ENCODE measurements at places on chromosomes 5 and 9.

GRCh38 chr5:36442796-36443195, 141.1 kb upstream of the RANBP3L start:
- no peak for DNase-seq

DNA sequence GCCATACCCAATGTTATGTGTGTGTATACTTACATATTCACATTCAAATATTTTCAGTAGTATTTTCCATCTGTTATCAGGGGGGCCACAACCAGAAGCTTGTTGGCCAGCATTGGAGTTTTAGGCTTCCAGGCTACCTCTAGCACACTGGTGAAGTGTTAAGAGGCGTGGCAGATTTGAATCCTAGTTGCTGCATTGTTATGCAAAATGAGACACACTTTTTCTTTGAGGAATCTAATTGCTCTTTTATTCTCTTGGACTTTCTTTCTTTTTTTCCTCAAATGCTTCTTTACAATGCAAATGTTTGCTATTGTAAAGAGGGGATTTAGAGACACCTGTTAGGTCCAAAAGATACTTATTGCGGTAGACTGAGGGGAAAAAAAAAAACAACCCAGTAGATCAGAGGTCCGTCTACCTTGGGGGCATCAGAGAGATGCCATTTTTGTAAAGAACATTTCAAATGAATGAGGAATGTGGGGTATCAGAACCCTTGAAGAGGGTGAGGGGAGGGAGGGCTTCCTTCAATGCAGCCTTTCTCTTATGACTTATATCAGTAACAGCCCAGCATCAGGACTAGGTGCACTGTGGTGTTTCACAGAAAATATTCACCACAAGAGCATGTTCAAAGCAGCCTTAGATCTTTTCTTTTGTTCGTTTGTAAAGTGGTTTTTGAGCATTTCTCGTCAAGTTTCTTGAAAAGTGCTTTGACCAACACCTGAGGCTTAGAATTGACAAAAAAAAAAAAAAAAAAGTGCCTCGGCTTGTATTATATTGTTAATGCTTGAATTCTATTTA, 3.8 kb downstream of the SMARCA2 start:
- DNase-seq = no peak

- no peak for DNase-seq
These were observed 926.3 kb upstream of the ARRDC3 start for GRCh38 chr5:92309336-92309991.

GRCh38 chr5:96839071-96839592, 31.4 kb upstream of the ERAP1 start:
- DNase-seq = no peak

GRCh38 chr5:12080761-12081160, 176.5 kb upstream of the CTNND2 start:
- no peak for DNase-seq

DNA sequence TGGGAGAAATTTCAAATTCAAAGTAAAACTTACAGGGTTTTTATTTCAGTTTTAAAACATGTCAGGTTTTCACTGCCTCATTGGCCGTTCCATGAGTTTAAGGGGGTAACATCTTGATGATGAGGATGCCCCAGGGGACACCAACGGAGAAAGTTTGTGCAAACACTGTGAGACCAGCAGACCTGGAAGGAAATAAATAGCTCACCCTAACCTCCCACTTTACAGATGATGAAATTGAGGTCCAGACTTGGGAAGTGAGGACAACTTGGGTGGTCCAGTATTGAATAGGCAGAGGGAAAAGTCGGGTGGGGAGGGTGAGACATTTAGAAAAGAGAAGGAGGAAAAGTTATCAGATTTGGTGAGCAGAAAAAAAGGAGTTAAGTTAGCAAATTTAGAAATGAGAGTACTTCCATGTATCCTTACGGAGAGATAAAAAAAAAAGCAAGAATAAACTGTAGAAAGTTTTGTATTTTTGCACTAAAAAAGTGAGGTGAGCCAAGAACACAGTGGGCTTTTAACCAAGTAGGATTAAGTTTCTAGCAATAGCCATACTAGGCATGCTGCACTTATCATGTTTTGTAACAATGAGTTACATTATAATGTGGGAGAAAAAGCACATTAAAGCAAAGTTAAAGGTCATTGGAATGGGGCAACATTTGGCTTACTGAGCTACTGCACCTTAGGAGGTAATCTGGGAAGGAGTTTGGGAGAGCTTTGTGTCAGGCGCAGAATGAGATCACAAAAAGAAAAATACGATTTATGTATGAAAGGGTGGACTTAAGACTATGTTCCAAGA, 125.1 kb downstream of the GAS1 start:
- DNase-seq = no peak

- DNase-seq = no peak
These were observed 300.1 kb downstream of the ASTN2 start for GRCh38 chr9:117114768-117115167.

- DNase-seq = no peak
These were observed 11.7 kb downstream of the NIPAL4 start for GRCh38 chr5:157471709-157472108.

DNA sequence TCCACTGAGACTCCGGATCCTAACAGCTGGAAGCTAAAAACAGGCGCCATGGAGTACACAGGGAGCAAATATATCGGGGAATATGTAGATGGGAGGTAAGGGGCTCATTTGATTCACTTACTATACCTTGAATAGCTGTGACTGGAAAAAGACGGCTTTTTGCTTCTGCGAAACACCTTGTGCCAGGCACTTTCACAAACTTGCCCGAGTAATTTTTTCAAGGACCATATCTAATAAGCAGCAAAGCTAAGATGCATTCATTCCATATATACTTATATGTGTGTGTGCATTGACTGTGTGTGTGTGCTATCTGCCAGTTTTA, 178 bp downstream of the MORN5 start:
- DNase-seq = no peak

DNA sequence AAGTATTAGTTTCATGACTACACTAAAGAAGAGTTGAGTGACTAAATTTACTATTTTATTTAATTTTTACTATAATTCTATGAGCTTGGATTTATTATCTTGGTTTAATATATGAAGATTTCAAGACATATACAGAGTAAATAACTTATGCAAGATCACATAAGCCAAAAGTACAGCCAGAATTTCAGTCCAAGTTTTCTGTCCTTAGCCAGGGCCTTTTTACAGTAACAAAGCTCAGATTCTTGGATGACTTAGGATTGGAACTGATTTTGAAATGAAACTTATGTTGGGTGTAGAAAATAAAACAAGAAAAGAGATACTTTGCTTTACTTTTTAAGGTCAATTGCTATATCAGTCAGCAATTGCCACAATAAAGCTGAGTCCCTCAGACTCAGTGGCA, 170.3 kb downstream of the MARCHF11 start:
- DNase-seq = no peak

DNA sequence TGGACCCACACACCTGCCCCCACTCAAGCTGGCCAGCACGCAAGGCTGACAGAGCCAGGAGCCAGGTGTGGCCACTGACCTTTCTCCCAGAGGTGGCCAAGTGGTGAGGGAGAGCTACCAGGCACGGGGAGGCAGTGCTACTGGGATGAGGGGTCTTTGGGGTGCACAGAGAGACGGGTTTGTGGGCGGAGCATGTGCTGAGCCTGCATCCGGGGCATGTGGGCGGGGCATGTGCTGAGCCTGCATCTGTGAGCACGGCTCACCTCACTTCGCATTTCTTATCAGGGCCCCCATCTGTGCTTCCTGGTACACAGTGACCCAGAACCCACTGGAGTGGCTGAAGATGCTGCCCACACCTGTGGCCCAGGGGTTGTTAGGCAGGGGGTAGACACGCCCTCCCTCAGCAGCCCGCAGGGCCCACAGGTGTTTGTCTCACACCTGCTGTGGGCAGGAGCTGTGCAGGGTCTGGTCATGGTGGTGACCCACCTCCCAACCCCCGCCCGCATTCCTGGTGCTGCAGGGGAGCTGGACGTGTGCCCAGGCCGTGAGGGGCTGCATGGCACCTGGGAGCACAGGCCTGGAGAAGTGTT, 21.5 kb downstream of the CCDC187 start:
- no peak for DNase-seq

- DNase-seq = no peak
These were observed 65.0 kb upstream of the MCCC2 start for GRCh38 chr5:71522151-71522550.

Measured in lower lobe of right lung (tissue), 2 donors.